ENCODE measurements at places on chromosomes 2 and 18. TPM values are rescaled to one million over a fixed set of nuclear protein-coding genes. Genes with fewer than 3 reads are reported as not detected.

GRCh38 chr2:134141598-134142340 lies 112.1 kb upstream of the MGAT5 start:
- DNase-seq, result no peak

GRCh38 chr2:29587402-29588190 lies 333.8 kb downstream of the ALK start:
- no peak for DNase-seq

- DNase-seq, result no peak
Measured at GRCh38 chr18:63271881-63272299, 47.7 kb downstream of the BCL2 start.

GRCh38 chr2:170739048-170739447 lies 23.9 kb downstream of the SP5 start:
- DNase-seq, result no peak

DNA sequence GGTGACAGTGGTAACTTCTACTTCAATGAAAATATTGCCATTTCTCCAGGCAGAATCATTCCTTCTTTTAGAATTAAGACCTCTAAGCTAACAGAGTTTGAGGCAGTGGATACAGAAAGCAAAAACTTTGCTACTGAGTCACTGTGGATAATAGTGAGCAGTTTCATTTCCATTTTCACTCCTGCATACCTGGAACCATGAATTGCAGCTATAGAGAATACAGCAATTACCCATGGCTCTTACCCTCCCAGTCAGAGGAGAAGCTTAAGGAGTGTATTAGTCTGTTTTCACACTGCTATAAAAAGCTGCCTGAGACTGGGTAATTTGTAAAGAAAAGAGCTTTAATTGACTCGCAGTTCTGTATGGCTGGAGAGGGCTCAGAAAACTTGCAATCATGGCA lies 531.4 kb upstream of the CNTNAP5 start:
- DNase-seq, result no peak

DNA sequence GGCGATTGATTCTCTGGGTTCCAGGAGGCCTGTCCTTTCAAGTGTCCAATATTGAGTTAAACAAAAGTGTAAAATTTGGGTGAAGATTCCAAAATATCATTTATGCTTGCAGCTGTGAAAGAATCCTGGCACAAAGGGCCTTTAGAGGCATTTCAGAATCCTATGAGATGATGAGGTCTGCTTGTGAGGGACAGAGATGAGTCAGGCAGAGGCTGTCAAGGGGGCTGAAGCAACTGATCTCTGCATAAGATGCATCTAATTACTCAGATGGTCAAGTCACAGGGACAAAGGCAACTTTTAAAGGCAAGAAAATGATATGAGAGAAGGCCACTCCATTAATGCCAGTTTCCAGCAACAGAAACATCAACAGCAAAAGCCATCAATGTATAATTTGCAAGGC lies 78.8 kb downstream of the FHOD3 start:
- DNase-seq, result no peak

DNA sequence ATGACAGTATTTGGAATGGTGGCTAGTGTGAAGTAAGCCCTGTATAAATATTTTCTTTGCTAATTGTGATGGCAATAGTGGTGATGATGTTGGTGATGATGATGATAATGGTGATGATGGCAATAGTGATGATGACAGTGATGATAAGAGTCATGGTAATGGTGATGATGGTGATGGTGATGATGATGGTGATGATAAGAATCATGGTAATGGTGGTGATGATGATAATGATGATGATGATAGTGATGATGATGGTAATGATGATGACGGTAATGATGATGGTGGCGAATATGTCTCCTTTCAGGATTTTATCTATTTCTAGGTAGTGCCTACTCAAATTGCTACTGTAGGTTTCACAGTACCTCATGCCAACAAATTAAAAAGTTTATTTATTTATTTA lies 205.4 kb downstream of the GALR1 start:
- no peak for DNase-seq

DNA sequence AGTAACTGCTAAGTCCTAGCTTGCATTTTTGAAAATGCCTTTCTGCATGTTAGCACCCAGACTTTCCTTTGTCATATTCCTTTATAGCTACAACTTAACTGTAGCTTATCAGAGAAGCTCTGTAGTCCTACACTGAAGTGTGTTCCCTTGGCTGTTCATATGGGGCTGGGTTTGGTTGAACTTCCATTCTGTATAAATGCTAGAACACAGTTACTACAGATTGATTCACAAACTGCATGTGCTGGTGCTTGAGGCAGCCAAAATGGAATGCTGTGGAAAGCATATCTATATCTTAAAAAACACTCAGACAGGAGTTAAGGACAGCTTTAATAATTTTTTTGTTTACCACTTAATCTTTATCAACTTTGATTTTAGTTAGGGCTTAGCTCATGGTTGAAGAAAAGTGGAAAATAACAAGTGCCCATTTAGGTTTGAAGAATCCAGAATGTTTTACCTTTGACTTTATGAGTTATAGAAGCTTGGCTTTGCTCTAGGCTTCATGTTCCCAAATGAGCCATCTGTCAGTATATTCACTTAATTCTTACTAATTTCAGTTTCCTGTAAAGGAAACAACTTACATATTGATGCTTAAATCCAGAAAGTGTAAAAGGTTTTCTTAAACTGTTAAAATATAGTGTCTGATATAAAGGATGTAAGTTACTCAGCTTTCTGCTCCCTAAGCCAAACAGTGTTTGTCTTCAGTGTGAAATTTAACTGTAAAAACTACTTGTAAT lies 148.9 kb downstream of the AGPS start:
- no peak for DNase-seq

DNA sequence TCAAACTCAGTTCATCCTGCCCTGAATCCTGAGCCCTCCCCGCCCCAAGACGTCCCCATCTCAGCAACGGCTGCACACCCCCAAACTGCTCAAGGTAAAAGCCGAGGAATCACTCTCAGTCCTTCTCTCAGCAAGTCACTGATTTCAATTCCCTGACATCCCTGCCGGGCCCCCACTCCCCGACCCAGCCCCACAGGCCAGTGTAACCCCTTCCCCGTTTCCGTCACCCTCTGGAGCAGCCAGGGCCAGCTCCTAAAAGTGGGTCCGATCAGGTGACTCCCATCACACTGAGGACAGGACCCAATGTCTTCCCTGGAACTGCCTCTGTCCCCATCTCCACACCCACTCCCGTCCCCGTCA lies 20.5 kb downstream of the SNORC start:
- no peak for DNase-seq

DNA sequence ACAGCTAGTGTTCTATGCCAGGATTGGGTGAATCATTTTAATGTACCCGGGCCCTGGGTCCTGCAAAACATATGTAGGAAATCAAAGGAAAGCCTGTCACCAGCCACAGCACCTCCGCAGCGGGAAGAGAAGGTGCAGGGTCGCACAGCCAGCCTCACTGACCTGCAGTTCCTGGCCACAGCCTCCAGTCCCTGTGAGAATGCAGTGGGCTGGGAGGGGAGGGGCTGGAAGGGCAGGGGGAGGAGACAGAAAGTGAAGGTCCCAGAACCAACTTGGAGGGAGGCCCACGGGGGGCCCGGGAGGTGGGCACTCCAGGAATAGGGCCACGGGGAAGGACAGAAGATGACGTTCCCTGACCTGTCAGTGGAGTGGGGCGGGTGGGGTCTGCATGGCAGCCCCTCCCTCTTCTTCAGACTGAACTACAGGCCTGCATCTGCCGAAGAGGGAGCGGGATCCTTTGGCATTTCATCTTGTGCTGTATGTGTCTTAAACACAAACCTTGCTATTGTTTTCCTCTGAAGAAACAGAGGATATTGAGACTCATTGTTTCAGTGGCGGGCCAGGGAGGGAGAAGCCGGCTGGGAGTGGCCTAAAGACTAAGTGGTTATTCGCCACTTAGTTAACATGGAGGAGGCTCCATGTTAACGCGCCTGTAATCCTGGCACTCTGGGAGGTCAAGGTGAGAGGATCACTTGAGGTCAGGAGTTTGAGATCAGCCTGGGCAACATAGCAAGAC lies 7.5 kb downstream of the MAL start:
- DNase-seq, result no peak

DNA sequence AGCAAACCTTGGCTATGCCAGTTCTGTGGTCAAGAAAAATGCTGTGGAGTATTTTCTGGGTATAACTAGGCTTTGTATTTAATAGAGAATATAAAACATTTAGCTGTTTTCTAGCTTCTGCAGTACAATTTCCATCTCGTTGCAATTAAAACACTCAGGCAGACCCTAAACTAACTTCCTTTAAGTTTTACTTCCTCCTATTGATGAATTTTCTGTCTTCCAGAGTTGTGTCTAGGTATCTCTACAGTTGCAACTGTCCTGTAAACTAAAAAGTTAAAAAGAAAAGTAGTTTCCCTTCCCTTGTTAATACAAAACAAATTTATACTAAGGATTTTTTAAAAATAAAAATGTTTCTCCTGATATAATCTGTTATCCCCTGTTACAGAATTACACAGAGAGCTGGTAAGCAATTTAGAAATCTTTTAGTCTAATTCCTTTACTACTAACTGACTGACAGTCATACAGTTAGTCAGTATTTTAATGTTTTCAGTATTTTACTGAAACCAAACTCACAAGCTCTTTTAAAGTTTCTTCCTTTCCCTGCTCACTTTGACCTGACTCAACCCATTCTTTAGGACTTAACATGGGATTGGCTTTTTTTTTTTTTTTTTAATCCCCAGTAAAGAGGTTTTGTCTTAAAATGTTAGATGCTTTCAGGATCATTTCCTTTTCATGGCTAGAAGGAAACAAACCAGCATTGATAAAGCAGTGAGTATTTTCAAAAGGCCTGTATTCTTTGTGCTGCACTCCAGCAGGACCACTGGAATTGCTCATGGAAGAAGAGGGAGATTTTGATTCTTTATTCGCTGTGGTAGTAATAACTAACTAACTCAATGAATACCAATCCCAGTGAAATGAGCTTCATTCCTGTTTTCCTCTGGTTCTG lies 22.9 kb downstream of the ITGAV start:
- no peak for DNase-seq

DNA sequence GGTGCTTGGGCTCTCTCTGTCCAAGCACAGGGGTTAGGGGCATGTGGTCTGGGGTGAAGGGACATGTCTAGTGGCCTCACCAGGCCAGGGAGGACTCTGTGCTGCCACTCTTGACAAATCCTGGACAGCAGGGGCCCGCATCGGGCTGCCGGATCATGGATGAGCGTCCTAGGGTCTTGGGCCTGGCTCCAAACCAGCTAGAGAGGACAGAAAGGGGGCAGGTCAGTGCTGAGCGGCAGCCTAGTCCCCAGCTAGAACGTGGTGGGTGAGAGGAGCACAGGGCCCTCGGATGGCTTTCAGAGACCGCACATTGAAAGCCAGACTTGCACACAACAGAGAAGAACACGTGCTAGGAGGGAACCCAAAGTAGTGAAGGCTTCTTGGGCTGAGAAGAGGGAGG lies 241.2 kb downstream of the ATAD2B start:
- no peak for DNase-seq

DNA sequence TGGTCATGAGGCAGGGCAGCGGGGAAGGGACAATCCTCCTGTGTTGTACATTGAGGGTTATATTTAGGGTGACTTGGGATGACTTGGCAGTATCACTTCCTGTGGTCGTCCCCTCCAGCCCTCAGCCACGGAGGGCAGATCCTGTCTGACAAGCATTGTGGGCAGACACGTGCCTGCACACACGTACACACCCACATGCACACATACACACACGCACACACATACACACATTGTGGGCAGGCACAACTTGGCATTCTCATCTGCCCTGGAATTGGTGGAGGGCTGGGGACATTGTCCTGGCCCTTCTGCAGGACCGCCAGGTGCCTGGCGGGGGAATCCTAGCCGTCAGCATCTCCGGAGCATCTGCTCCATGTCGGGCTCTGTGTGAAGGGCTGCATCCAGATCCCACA lies 47.6 kb downstream of the ODC1 start:
- DNase-seq, result peak; percentile 34

GRCh38 chr2:208399201-208399600 lies 7.4 kb upstream of the PTH2R start:
- no peak for DNase-seq

DNA sequence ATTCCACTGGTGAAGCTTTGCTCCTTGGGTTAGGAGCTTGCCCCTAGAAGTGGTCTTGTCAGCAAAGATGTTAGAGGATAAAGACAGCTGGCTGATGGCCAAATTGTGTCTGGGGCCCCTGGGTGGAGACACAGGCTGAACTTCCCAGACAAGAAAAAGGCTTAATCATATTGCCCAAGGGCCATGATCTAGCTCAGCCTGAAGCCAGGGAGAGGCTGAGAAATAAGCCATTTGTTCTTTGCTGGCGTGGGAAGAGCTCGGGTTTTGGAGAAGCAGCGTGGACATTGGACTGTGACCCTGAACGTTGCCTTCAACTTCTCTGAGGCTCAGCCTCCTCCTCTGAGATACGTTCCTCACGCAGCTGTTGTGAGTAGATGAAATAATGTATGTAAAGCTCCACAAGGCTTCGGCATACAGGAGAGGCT lies 153.0 kb downstream of the ZFP36L2 start:
- no peak for DNase-seq

- DNase-seq, result no peak
Measured at GRCh38 chr2:78070693-78071092, 548.5 kb upstream of the LRRTM4 start.

ECEL1 gene
- total RNA-seq, result not detected

IMPA2 gene
- total RNA-seq, result 7.5 TPM

THOC1 gene
- total RNA-seq, result 37.7 TPM

SPAG16 gene
- 9.5 TPM for total RNA-seq

SPP2 gene
- total RNA-seq, result not detected

DYNAP gene
- not detected for total RNA-seq

INHA gene
- not detected for total RNA-seq

M1AP gene
- total RNA-seq, result not detected

ABCB11 gene
- total RNA-seq, result under 0.01 TPM

C2orf81 gene
- total RNA-seq, result 0.17 TPM

Data from dermis blood vessel endothelial cell (primary cell).